ENCODE measurements at places on chromosomes 11 and 22.

DNA sequence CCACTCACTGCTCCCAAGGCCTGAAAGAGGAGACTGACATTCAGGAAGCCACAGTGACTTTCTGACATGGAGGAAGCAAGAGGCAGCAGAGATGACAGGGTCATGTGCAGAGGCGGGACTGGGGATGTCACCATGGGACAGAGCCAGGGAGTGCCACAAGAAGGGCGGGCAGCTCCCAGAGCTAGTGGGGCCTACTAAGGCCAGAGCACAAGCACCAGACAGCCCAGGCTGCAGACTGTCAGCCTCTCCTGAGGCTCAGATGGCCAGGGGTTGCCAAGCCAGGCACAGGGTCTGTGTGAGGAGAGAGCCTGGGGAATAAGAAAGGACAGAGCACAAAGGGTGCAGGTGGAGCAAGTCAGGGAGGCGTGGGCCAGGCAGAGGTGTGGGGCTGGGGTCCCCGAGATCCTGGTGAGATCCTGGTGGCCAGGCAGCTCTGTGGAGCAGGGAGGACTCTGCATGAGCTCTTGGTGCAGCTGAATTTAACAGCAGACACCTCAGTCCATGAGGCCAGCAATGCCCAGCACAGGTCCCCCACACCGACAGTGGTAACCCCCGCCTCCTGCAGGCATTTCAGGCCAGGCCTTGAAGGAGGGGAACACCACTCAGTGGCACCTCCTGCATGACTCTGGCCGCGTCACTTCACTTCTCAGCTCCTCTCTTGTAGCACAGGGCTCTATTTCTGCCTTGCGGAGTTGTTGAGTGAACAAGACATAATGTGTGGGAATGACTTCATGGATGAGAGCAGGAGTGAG, 52.3 kb downstream of the SGSM3 start:
- DNase-seq = no peak

GRCh38 chr22:38694049-38694448, 6.7 kb downstream of the JOSD1 start:
- DNase-seq = no peak

GRCh38 chr22:43222262-43222661, 35.3 kb upstream of the TTLL12 start:
- no peak for DNase-seq

DNA sequence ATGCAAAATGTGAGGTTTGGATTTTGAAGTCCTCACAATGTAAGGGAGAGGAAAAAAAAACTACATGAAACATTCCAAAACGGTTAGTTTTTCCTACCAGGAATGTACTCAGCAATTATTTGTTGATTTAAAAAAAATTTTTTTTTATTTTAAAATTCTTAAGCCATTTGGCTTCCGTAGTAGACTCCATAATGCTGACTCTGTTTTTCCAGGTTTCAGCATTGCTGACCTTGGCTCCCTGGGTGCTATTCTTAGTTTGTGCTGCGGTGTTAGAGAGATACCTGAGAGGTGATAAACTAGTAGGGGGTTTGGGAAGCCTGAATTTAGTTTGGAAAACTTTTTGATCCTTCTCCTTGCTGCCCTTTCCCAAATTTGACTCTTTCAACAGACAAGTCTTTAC, 10.6 kb downstream of the STT3A start:
- DNase-seq = no peak

DNA sequence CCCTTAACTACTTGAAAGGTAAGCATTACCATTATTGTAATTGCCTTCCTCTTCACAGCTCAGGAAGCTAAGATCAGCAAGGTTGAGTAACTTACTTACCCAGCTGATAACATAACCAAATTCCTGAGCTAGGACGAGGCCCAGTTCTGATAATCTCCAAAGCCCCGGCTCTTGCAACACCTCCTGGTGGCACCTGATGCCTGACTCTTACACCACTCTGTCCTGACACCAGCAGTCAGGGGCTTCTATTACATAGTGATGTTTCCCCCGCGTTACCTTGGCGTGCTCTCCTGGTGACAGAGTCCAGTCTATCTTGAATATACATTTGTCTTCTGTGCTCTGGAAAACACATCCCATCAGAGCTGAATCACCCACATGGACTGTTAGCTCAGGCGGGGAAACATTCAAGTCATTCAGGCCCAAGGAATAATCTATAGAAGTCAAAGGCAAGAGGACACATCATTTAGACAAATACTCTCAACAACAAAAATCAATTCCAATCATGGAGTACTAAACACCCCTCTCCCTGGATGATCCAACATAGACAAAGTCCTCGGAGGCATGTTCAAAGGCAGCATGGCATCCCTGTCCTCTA, 12.6 kb downstream of the JAML start:
- DNase-seq = peak; percentile 80

- no peak for DNase-seq
These were observed 30.5 kb downstream of the YDJC start for GRCh38 chr22:21599053-21599893.

GRCh38 chr11:102546427-102546826, 15.9 kb upstream of the MMP7 start:
- no peak for DNase-seq

DNA sequence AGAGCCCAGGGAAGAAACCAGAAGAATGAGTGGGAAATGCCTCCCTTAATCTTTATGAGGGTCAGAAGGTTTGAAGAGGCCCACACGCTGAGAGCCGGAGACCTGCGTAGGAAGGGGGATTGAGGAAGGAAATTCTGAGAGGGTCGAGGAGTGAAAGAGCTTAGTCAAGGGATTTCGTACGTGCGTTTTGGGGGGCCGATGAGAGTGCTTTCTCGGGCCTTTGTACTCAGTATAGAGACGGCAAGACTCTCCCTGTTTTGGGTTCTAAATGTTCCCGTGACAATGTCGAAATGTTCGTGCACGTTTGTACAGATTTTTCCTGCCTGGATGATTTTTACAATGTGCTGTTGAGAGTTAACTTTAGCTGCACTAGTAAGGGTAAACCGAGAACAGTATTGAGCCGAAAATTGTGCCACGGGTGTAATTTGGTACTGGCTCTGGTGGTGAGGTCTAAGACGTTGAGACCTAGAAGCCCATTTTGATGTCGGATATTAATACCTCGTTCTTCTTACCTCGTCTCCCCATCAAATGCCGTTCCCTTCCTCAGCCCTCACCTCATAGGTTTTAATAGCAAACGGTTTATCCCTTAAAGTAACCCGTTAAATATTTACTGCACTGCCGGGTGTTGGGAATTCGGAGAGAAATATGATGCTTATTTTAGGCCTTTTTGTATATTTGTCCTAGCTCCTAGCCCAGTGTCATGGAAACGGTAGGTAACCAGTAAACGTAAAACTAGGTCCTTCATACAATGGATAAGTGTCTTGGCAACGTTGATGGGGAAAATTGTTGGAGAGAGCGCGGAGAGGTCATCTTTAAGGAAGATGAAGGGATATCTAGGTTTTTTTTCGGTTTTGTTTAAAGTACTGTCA, 734 bp downstream of the C11orf58 start:
- DNase-seq = no peak

DNA sequence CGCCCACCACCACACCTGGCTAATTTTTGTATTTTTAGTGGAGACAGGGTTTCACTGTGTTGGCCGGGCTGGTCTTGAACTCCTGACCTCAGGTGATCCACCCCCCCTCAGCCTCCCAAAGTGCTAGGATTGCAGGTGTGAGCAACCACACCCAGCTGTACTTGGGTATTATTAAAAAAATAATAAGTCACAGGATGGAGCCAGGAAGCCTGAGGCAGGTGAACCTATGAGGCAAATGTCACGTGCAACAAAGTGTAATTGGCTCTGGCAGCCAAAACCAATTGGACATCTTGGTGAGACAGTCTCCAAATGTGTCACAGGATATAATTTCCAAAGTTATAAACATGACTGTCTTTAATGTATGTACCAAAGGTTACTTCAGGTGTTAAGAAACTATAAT, 24.0 kb upstream of the MALAT1 start:
- DNase-seq = no peak

DNA sequence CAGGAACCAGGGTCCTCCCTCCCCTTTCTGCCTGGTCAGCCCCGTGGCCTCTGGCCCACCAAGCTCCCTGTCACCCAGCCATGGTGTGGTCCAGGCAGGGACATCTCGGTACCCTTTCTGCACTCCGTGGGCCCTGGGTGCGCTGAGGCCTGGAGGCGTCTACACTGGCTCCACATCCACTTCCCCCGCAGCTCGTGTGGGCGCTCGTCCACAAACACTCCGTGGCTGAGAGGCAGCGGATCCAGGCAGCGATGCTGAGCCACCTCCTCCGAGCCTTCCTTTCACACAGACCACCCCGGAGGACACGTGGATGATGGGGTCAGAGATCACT, 16.1 kb downstream of the RNH1 start:
- no peak for DNase-seq

DNA sequence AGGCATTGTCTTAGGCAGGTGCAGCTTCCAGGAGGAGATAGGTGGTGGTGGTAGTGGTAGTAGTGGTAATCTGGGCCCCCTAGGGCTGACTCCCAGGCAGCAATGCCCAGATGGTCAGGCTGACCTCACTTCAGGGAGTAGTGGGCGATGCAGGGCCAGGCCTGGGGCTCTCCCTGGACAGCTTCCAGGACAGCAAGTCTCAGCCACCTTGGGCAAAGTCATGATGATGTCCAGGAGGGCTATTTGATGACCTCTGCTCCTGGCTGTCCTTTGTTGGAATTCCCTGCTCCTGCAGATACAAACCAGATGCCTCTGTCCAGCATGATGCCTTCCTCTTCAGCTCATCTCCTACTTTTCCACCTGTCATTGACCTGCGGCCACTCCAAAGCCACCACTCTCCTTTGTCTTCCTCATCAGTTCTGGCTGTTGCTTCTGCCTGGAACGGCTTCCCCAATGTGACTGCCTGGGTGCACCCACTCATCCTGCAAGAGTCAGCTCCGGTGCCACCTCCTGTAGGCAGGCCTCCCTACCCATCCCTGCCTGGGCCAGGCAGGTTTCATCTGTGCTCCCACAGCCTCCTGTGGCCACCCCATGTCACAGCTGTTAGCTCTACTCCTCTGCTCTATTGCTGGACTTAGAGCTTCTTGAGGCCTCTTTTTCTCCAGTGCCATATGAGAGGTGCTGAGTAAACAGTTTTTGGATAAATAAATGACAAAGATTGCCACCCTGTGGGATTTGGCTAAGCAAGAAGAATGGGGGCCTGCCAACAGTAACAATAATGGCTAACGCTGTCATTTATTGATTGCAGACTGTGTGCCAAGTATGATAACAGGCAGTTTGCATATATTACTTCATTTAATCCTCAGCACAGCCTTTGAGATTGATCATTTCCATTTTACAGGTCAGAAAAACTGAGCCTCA, 172.9 kb upstream of the NECTIN1 start:
- DNase-seq = no peak

DNA sequence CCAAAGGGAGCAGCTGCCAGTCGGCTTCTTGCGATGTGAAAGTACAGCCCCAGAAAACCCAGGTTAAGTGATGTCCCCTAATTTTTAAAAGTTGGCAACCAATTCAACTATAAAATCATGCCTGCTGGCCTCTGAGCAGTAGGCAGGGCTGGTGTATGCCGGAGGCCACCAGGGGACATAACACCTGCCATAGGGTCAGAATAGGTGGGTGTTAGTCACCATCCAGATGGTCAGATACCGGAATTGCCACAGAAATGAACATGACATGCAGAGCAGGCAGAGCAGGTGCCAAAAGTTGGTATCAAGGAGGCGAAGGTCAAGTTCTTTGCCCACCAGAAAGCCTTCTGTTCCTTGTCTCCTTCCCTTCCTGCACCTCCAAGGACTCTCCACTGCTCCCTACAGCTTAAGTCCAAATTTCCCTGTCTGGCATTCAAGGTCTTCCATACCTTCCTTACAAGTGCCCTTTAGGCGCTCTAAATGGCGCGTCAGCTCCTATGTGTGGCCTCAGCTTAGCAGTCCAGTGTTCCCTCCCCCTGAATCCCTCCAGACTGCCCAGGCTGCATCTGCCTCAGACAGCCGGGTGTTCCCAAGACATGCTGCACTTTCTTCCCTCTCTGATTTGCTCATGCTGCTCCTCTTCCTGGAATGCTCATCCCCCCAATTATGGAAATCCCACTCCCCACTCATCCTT, 45.1 kb downstream of the PTPRJ start:
- DNase-seq = no peak

GRCh38 chr11:62921573-62922188, 518 bp upstream of the CHRM1 start:
- no peak for DNase-seq

GRCh38 chr11:22807855-22808570, 21.6 kb downstream of the SVIP start:
- no peak for DNase-seq

DNA sequence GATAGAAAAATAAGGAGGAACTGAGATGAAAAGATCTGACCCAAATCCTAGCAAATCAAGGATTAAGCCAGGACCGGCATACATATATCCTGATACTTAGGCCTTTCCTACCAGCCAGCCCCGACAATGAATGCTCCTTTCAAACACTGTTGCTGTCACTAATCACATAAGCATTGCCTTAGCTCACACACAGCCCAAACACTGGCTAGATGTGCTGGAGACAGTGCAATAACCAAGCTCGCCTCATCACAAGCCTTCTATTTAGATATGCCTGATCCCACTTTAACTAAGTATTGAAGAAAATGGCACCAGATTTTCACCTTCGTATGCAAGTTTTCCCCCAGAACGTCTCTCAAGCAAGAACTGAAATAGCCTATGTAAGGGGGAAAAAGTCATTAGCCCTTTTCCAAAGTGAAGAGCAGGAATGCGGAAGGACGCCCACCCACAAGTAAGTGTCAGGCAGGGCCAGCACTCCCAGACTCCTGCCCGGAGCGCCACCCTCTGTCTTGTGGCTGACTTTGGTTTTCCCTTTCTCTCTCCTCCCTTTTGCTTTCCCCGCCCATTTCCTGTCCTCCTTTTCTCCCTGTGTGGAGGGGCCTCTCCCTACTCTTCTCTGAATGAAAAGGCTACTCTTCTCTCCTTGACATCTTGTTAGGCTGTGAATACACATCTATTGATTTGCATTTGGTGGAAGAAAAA, 8.9 kb upstream of the OPCML start:
- DNase-seq = no peak

DNA sequence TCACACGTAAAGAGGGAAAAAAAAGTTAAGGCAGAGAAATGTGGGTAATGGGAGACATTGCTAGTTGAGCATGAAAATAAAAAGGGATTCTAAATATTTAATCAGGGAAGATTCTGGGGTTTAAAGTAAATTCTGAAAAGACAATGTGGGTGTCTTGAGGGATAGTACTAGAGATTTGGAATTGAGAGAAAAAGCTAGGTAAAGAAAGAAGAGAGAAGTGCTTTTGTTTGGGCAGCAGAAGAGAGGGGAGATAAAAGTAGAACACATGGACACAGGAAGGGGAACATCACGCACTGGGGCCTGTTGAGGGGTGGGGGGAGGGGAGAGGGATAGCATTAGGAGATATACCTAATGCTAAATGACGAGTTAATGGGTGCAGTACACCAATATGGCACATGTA, 3.5 kb upstream of the YPEL4 start:
- DNase-seq = no peak

GRCh38 chr11:128294671-128295050, 292.7 kb downstream of the ETS1 start:
- DNase-seq = no peak

DNA sequence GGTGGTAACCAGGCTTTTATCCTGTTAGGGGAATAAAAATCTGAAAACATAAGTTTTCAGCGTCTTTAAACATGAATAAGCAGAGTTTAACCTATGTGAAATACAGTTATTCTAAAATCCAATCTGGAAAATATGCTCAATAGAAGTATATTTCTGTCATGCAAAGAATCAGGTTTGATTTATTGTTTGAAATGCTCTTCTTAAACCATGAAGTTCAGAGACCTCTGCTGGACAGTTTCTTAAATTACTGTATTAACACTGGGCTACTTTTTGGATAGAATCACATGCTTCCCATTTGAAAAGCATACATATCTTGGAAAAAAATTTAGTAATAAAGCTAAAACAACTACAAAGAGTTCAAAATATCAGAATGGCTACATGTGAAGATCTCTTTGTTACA, 25.4 kb downstream of the APIP start:
- DNase-seq = no peak

- DNase-seq = peak; percentile 48
These were observed 404.1 kb downstream of the TBC1D22A start for GRCh38 chr22:47166446-47167016.
